ENCODE measurements at places on chromosomes 1 and 21. TPM values are rescaled to one million over a fixed set of nuclear protein-coding genes. Genes with fewer than 3 reads are reported as not detected.

PCBP3 gene
- total RNA-seq, result 6.2 TPM

AMY1A gene
- not detected for total RNA-seq

CLCC1 gene
- total RNA-seq, result 55.0 TPM

TRABD2B gene
- total RNA-seq, result 0.28 TPM

MLLT11 gene
- 5.9 TPM for total RNA-seq

CRTC2 gene
- 1.9 TPM for total RNA-seq

OR2G6 gene
- not detected for total RNA-seq

RAB42 gene
- total RNA-seq, result 0.58 TPM

CASP9 gene
- total RNA-seq, result 8.6 TPM

CCDC24 gene
- 4.5 TPM for total RNA-seq

NBPF6 gene
- not detected for total RNA-seq

FHAD1 gene
- total RNA-seq, result 0.19 TPM

PCNX2 gene
- 40.0 TPM for total RNA-seq

HIVEP3 gene
- 2.0 TPM for total RNA-seq

FAM163A gene
- not detected for total RNA-seq

TAL1 gene
- 0.19 TPM for total RNA-seq

FAM177B gene
- total RNA-seq, result not detected

BRDT gene
- total RNA-seq, result not detected

BCAS2 gene
- 62.3 TPM for total RNA-seq

VAMP4 gene
- total RNA-seq, result 6.8 TPM

SORT1 gene
- total RNA-seq, result 7.3 TPM

BTBD19 gene
- 4.4 TPM for total RNA-seq

DDAH1 gene
- 60.4 TPM for total RNA-seq

DYNLT5 gene
- total RNA-seq, result 2.5 TPM

TSACC gene
- total RNA-seq, result 0.28 TPM

RPS6KA1 gene
- 4.2 TPM for total RNA-seq

ACKR1 gene
- not detected for total RNA-seq

MAN1C1 gene
- total RNA-seq, result 6.5 TPM

IL19 gene
- not detected for total RNA-seq

LGALS8 gene
- total RNA-seq, result 63.7 TPM

CFHR1 gene
- 0.19 TPM for total RNA-seq

F13B gene
- total RNA-seq, result under 0.01 TPM

POU3F1 gene
- total RNA-seq, result not detected

TDRD5 gene
- not detected for total RNA-seq

CR1L gene
- not detected for total RNA-seq

S100A7 gene
- not detected for total RNA-seq

SPTA1 gene
- 0.19 TPM for total RNA-seq

SGIP1 gene
- 22.4 TPM for total RNA-seq

TNN gene
- total RNA-seq, result not detected

All from regular cardiac myocyte (primary cell).